ENCODE measurements at places on chromosomes 16 and 17.

DNA sequence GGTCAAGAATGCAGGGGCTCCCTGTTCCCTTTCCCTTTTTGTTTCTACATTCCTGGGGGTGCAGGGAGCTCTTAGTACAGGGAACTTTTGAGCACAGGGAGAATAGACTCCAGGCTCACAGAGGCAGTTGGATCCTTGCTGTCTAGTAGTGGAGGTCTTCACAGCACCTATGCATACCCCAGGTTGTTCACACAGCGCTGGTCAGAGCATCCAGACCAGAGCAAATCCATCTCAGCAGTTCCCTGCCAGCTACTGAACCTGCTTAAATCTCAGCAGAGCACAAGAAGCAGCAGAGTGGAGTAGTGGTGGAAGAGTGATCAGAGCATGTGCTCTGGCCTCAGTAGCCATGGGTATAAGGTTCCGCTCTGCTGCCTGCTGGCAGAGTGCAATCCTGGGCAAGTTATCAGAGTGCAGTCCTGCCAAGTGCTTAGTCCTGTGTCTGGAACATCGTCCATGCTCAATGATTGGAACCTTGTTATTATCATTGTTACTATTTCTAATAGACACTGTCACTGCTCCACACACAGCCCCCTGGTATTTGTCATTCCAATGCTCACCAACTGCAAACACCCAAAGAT lies 220.4 kb downstream of the CBLN1 start:
- DNase-seq: no peak

- no peak for DNase-seq
Measured at GRCh38 chr17:82100502-82101298, 2.7 kb upstream of the FASN start.

DNA sequence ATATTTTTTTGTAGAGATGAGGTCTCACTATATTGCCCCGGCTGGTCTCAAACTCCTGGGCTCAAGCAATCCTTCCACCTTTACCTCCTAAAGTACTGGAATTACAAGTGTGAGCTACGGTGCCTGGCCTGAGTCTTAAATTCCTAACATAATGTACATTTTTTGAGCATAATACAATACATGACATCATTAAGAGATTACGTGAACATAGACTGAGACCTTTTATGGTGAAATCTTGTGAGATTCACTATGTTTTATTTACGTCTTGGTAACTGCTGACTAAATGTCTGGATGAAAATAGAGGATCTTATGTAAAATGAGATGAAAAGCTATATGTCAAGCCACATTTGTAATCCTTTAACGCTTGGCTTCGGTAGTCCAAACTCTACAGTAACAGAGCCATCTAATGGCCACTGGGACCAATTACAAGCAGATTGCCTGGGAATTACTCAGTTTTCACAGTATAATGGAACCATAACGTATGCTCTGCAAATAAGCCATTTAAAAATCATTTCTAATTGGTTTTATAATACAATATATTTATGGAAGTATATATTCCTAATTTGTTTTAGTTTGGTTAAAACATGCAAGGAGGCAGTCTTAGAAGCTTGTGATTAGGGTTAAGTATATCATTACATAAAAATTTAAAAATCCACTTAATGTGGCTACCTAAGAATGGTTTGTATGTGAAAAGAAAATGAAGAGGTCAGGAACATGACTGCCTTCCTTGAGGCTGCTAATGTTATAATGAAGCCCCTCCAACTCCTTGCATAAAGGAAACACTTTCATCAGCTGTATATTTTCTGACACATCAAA lies 8.1 kb upstream of the EFCAB13 start:
- no peak for DNase-seq

DNA sequence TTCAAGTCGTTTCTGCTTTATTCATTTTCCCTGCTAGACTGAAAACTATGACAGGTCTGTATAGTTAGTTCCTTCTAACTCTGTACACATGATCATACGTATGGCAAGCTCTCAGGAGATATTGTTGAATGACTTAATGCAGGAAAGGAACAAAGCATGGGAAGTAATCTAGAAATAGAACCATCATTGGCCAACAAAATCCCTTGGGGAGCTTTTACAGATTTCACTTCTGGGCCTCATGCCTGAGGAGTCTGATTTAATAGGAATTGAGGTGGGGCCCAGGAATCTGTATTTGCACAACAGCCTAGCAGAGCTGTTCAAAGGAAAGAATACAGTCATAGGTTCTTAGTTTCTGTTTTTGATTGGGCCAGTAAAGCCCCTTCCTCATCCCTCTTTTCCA lies 229.2 kb downstream of the MAP2K6 start:
- no peak for DNase-seq

- no peak for DNase-seq
Measured at GRCh38 chr17:60361889-60362288, 30.0 kb downstream of the USP32 start.

DNA sequence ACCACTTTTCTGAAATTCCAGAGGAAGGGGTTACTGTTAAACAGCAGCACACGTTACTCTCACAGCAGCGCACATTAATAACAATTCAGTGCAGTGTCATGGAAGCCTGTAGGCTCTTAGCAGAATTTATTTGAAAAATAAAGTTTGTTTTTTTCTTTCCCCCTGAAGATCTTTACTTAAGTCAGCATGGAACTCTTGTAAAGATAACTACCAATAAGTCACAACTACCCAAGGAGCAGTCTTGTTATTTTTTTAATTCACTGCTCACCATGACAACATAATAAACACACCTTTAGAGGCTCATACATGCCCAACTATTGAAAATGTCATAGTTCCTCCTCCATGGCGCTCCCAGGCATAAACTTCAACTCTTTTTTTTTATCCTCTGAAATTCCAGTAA lies 31.8 kb upstream of the PSMD7 start:
- no peak for DNase-seq

GRCh38 chr17:81925860-81926450 lies 1.6 kb downstream of the MAFG start:
- no peak for DNase-seq

GRCh38 chr17:72394531-72394930 lies 273.7 kb downstream of the SOX9 start:
- no peak for DNase-seq

GRCh38 chr17:13320046-13320785 lies 281.5 kb downstream of the HS3ST3A1 start:
- no peak for DNase-seq

DNA sequence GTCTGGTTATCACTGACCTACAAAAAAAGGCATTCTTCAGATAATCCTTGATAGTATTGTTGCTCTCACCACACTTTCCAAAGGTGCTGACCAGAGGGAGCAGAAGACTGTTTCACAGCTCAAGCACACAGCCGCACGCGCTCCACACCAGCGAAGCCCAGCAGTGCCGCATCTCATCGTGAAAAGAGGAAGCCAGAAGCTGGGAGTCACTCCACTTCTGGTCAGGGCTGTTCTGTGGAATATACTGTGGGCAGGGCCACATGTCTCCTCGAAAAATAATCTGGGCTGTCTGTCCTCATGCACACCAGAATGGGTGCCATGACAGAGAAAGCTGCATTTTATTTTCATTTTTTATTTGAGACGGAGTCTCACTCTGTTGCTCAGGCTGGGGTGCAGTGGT lies 7.3 kb upstream of the PRSS36 start:
- DNase-seq: no peak

DNA sequence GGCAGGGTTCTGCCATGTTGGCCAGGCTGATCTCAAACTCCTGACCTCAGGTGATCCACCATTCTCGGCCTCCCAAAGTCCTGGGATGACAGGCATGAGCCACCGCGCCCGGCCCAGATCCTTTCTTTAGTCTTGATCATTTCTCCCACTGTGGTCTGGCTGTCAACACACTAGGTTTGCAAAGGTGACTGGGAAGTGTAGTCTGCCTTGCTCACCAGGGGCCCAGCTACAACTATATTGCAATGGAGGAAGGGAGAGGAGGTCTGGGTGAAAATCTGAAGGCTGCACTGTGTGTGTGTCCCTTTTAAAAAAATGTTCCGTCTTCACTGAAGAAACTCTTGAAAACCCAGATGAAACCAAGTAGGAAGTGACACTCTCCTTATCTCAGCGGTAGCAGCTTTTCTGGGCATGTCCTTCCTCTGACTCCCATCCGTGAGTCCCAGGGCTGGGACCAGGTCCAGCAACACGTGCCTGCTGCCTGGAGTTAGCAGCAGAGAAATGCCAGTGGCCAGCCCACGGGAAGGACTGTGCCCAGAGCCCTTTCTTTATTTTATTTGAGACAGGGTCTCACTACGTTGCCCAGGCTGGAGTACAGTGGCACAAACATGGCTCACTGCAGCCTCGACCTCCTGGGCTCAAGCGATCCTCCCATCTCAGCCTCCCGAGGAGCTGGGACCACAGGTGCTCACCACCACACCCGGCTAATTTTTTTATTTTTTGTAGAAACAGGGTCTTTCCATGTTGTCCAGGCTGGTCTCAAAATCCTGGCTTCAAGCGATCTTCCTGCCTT lies 17.8 kb upstream of the KIF19 start:
- DNase-seq: no peak

- DNase-seq: no peak
Measured at GRCh38 chr17:66025551-66025950, 166.4 kb downstream of the CEP112 start.

Measured in stimulated activated CD8-positive, alpha-beta memory T cell treated with anti-CD3 and anti-CD28 coated beads, Interleukin-4, amount 100 ng/mL, for 4 hours (primary cell).